GM23248 (cell line): ENCODE measurements at places on chromosomes 11 and 22. TPM values are rescaled to one million over a fixed set of nuclear protein-coding genes. Genes with fewer than 3 reads are reported as not detected.

DNA sequence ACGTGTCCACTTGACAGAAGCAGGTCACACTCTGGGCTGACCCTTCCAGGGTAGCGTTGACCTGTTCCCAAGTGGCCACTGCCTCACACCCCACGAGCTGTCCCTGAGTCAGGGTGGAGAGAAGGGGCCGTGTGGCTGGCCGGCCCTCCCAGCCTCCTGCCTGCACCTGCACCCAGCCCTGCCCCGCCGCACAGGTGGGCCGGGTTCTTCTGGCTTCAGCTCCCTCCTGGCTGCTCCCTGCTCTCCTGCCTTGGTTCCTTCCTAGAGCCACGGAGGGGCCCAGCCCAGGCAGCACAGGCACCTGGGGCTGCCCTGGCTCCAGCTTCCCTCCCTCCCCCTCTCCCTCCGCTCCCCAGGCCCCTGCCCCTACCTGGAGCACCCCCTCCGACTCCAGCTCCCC lies 42.3 kb downstream of the MOB2 start:
- DNase-seq, result no peak

DNA sequence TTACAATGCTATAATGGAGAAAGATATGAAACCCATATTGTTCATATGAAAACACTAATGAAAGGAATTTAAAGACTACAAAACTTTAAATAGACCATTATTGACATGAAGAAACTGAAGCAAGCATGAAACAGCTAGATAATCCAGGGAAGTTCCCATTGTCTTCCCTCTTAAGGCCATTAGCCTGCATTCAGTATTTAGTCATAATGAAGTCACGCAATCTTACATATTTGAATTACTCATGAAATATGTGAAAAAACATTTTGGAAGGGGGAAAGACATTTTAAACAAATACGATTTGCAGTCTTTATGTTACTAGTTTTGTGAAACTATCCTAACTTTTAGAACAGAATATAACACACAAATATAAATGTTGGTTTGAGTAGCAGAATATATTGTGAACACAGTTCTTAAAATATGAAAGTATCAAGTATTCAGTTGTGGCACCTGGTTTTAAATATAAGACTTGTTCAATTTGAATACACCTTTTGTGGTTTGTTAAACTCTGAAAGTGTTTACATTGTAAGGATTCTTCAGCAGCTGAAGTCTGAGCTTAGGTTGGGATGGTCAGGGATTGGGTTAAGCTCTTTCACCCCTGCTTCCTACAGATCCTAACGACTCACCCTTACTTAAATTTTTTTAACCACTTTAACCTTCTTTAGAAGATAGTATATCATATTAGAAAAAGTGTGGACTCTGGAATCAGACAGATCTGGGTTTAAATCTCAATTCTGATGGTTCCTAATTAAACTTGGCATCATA lies 500.3 kb upstream of the TENM4 start:
- peak; percentile 1 for DNase-seq

DNA sequence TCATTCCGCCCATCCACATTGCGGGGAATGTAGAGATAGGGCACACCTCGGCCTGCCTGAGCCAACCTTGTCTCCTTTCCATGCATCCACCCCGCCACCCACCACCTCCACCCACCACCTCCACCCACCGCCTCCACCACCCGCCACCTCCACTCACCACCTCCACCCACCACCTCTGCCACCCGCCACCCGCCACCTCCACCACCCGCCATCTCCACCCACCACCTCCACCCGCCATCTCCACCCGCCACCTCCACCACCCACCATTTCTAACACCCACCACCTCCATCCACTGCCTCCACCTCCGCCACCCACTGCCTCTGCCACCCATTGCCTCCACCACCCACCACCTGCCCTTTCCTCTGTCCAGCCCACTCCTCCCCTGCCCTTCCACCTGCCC lies 78.4 kb downstream of the IGLL1 start:
- DNase-seq, result no peak

Gene OR8G1
- not detected in 2 replicates for polyA plus RNA-seq

DNA sequence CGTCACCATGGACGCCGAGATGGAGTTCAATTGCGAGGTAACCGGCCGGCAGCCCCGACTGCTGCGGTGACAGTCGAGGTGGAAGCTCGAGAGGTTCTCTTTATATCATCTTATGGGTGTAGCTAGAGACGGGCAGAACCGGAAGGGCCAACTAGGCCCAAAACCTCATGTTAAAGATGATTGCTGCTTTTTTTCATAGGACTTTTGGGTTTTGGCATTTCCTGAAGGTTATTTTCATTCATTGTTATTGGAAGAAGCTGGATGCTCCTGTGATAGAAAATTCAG lies 585 bp downstream of the NF2 start:
- DNase-seq, result peak; percentile 67

DNA sequence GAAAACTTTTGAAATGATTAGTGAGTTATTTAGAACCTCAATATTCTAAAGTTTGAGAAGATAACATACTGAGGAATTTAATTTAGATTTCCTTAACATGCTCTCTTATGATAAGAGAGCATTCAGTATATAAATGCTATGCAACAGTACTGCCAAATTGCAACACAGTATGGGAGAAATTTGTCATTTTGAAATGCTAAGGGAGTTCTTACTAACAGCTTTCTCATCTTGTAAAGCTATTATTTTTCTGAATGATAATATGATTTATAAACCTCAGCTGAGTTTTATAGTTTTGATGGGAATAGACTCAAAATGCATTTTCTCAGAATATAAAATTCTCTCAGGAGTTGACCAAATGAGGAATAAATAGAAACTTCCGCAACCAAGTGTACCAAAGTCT lies 108.4 kb downstream of the SPON1 start:
- DNase-seq, result peak; percentile 35

Gene PHETA2
- 29.9 and 33.4 TPM in 2 replicates for polyA plus RNA-seq

GRCh38 chr11:93589347-93589746 lies 46.2 kb upstream of the SMCO4 start:
- DNase-seq, result no peak

DNA sequence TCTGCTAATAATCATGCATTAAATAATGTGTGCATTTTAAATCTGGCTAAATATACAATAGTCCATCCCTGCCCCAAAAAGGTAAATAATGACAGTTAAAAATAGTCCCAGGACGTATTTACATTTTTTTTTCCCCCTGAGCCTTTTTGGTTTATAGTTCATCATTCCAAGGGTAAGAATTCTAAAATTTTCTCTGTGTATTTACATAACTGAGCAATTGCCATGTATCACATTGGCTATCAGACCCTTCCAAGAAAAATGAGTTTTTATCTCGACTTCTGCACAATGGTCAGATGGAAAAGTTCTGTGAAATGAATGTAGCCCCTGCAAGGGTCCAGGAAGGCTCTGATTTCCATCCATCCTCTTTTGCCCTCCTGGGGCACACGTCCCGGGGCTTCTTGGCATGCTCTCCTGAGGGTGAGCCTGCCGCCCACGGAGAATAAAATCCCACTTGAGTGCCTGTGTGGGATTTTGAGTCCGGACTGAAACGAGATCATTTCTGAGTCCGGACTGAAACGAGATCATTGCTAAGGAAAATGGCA lies 94.1 kb upstream of the ANO1 start:
- DNase-seq, result no peak

DNA sequence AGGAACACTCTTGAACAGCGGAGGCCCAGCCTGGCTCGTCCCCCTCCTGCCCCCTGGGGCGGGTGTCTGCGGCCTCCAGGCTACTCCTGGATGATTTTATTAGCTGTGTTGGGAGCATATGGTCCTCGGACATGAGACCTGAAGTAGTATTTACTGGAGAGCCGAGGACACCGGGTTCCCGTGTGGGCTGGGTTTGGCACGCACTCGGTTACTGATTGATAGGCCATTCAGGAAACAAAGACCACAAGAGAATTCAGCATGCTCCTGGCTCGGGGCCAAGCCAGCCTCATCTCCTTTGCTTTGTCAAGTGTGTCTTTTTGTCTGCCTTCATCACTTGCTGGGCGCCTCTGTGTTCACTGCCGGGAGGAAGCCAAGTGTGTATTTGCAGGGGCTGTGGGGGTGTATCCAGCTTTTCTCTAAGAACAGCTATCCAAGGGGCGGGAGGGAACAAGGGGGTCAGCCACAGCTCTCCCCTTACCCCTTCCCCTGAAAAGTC lies 9.7 kb downstream of the FXYD2 start:
- no peak for DNase-seq

- DNase-seq, result no peak
Measured at GRCh38 chr11:134464196-134464595, 52.2 kb upstream of the B3GAT1 start.

- DNase-seq, result peak; percentile 60
Measured at GRCh38 chr11:111765320-111765983, 737 bp downstream of the PPP2R1B start.

- DNase-seq, result no peak
Measured at GRCh38 chr22:28920757-28921584, 37.6 kb downstream of the ZNRF3 start.

DNA sequence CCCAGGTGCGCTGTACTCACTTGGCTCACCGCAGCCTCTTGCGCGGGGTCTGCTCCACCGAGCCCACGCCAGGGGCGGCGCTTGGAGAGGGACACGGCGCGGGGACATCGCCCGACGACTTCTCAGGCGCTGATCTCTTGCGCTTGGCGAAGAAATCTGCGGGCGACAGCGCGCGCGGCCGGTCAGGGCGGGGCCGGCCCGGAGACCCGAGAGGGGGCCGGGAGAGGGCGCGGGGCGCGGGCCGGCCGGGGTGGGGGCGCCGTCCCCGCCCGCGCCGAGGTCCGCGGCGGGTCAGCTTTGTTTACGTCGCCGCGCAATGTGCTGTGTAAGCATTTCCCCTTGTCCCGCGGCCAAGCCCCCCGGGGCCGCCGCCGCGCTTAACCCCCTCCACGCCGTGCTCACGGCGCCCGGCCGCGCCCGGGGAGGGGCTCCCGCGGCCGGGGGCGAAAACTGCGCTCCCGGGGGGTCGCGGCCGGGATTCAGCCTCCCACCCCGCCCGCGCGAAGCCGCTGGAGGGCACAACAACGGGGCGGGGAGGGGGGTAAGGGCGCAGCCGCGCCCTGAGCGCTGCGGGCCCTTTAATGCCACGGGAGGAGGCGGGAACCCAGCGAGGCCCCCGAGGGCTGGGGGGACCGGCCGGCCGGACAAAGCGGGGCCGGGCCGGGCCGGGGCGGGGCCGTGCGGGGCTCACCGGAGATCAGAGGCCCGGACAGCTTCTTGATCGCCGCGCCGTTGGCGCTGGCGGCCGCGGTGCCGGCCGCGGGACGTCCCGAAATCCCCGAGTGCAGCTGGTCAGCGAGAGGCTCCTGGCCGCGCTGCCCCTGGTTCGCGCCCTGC lies 1.4 kb downstream of the CDKN1C start:
- peak; percentile 30 for DNase-seq

Gene MUC5AC
- polyA plus RNA-seq, result not detected in 2 replicates

Gene MUC2
- not detected in 2 replicates for polyA plus RNA-seq

Gene DNAJB7
- 0.16 and 0.23 TPM in 2 replicates for polyA plus RNA-seq

Gene RFPL2
- polyA plus RNA-seq, result not detected in 2 replicates

DNA sequence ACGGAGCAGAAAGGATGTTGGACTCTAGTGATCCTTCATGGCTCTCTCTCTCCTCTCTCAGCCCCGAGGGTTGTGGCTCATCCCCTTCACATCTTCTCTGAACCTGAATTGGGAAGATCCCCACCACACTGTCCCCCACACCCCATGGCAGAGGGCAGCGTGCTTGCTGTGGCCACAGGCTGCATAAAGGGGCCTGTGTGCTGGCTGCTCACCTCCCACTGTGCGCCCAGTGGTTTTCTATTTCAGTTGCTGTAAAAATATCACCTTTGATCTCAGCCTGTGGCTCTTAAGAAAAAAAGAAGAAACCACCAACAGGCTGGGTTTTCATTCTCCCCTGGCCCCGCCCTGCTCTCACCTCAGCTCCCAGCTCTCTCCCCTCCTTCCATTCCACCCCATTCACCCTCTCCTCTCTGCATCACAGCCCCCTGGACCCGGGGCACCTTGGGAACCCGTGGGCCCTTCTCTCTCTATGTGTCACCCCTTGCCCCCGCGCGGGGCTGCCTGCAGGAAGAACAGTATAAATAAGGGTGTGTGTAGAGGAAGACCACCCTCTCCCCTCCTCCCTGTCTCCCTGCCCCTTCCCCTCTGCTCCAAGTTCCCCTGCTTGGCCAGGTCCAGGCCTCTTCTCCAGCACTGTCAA lies 25.8 kb upstream of the WNT11 start:
- DNase-seq, result no peak

DNA sequence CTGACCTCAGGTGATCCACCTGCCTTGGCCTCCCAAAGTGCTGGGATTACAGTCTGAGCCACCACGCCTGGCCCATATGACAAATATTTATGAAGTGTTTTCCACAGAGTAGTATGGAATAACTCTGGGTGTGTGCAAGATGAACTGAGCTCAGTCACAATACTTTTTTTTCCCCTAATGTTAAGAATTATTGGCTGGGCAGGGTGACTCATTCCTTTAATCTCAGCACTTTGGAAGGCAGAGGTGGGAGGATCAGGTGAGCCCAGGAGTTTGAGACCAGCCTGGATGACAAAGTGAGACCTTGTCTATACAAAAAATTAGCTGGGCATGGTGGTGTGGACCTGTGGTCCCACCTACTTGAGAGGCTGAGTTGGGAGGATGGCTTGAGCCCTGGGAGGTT lies 6.4 kb downstream of the PTPRJ start:
- DNase-seq, result no peak

- no peak for DNase-seq
Measured at GRCh38 chr11:132147464-132147863, 777.0 kb downstream of the NTM start.

- no peak for DNase-seq
Measured at GRCh38 chr11:102399189-102399588, 52.2 kb downstream of the BIRC2 start.

- DNase-seq, result peak; percentile 95
Measured at GRCh38 chr22:39253435-39254070, 8.8 kb upstream of the PDGFB start.

DNA sequence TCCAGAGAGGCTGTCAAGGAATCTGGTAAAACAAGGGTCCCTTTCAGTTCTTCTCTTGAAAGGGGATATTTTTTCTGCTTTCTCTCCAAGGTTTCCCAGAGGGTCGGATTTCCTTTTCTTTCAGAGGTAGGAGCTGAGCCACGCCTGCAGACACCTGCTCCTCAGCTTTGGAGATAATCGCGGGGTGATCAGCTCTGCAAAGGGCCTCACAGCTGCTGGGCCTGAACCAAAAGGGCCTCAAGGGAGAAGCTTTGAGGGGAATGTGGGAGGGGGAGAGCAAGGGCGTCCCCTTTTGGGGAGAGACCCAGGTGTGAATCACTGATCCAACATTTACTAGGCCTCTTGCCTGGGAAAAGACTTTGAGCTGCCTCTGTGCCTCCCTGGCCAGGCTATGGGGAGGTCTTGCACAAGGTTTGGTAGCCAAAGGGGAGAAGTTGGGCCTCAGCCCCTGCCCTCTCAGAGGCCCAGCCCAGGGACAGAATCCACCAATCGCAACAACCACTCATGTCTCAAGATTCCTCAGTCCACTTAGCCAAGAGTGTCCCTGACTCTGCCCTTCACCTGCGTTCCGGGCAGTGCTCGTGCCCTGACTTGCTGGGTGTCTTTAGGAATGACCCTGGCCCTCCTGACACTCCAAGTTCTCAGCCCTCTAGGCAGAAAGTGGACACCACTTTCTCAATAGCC lies 14.0 kb upstream of the TP53I11 start:
- DNase-seq, result no peak

- no peak for DNase-seq
Measured at GRCh38 chr11:42958635-42959034, 353.2 kb upstream of the API5 start.

GRCh38 chr11:14232652-14233051 lies 126.3 kb downstream of the RRAS2 start:
- no peak for DNase-seq

Gene CD81
- polyA plus RNA-seq, result 66.8 and 67.6 TPM in 2 replicates

- DNase-seq, result peak; percentile 85
Measured at GRCh38 chr11:107769189-107769588, 57.3 kb upstream of the SLN start.
